ENCODE measurements at places on chromosomes 2 and 18.
A peak's percentile ranks its signal among the peaks of the same experiment; 100 is the strongest.

GRCh38 chr2:47155091-47155876 is at the start of gene STPG4:
TSS of gene STPG4 (minus strand) at chr2:47155308. CDS start at chr2:47155251, 57 bp downstream.
- DNase-seq: no peak

DNA sequence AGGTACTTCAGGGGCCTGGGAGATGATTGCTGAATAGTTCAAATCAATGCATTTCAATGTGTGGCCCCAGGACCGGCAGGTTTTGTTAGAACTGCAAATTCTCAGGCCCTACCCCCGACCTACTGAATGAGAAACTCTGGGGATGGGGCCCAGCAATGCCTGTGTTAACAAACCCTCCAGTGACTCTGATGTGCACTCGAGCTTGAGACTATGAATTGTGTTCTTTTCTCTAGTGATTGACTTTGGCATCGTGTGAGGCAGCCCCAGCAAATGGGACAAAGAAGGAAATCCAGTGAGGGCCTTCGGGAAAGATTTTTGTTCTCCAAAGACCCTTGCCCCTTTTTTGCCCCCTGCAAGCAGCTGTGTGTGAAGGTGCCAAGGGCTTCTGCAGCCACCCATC is 22.4 kb downstream of the ALK start:
- DNase-seq: no peak

DNA sequence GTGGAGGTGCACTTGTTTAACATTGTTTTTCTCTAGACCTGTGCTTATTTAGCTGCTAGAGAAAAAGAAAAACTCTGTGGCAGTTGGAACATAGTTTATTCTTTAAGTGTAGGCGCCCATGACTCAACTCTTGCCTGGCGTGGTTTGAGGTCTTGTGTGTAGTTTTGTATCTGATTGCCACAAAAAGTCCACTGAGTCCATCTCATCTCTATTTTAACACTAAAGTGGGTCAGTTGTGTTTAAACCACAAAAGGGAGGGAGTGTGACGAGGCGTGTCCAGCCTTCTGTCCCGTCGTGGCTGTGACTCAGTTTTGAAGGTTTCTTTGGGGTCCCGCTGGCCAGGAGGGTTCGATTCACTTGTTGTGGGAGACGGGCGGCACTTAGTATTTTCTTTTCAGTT is 15.3 kb upstream of the UGT1A9 start:
- DNase-seq: no peak

- no peak for DNase-seq
Measured at GRCh38 chr2:14288016-14288415, 344.5 kb upstream of the LRATD1 start.

- DNase-seq: no peak
Measured at GRCh38 chr2:196041786-196042185, 26.9 kb downstream of the DNAH7 start.

DNA sequence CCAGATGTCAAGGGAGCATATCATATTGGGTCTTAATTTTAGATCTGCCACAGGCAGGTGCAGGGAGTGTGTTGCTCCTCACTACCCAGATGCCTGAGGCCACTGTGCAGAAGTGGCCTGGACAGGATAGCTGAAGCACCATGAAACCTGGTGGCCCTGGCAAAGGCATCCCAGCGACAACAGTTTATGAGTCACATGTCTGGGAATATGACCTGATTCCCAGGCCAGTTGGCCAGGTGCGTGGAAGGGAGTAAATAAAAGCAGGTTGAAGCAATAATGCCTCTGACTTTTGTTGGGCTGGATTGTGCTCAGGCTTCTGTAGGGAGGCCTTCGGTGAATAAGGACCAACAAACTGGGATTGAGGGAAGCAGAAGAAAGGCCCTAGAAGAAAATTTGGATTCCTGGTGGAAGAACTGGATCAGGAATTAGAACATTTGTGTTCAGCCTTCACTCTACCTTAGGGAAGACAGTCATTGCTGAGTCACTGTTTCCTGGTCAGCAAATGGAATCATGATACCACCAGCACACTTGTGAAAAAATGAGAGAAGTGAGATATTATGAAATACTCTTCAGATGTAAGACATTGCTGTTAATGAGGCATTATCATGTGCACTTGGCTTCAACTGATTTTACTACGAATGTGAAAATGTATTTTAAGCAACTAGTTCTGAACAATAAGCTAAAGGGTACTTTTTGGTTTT is 78.4 kb upstream of the ZNF516 start:
- no peak for DNase-seq

GRCh38 chr2:222861411-222862105 is 722 bp downstream of the ACSL3 start:
- peak; percentile 6 for DNase-seq

DNA sequence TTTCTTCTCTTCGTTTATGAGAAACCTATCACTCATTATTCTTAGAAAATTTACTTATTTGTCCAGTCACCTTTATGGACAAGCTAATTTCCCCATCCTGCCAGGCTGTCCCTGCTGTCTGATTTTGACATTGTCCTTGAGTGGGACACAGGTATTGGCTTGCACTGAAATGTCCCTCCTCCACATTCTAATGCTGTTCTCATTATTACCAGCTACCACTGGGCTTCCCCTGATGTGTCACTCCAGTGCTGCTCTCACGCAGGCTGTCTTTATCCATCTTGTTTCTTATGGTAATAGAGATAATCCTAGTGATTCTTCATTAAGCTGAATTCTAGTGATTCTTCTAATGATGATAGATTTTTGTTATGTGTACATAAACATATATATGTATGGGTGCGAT is 48.1 kb upstream of the RBMS1 start:
- DNase-seq: no peak

DNA sequence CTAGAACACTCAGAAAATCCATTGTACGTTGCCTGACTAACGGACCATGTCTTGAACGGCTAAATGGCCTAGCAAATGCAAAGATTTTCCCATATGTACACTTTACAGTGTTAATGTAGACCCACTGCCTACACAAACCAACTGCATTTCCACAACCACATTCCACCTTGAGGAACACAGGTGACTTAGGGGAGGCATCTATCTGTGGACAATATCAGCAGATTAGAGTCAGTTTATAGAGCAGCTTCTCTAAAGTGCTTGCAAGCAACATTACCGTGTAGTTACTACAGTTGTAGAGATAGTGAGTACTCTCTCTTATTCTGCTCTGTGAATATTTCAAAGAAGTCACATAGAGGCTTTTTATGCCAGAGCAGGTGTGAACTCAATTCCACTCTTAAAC is 139.6 kb downstream of the TCF4 start:
- no peak for DNase-seq

DNA sequence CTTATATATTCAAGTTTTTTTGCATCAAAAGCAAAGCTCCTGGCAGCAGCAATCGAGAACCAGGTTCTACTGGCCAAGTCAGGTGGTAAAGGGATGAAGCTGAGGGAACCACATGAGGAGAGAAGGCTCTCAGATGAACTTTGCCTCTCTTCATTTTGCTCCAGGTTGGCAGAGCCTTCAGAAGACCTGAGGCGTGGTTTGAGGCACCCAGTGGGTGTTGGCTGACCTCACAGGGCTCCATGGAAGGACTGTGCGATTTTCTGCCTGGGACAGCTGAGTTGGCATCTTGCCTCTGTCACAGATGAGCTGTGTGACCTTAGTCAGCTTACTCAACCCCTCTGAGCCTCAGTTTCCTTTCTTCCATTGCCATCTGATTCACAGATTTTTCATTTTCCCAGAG is 89.0 kb downstream of the INSIG2 start:
- no peak for DNase-seq

Data from stimulated activated CD8-positive, alpha-beta memory T cell treated with anti-CD3 and anti-CD28 coated beads, Interleukin-4, amount 100 ng/mL, for 1 hour (primary cell).